Activated CD4-positive, alpha-beta T cell treated with anti-CD3 and anti-CD28 coated beads, Interleukin-2, amount 10 ng/mL, durations not matched to agents 7 days and 5 days (primary cell): ENCODE measurements at places on chromosomes 3 and 15. TPM values are rescaled to one million over a fixed set of nuclear protein-coding genes. Genes with fewer than 3 reads are reported as not detected.

GRCh38 chr3:59540696-59541095 is 490.9 kb upstream of the CFAP20DC start:
- H3K4me1 ChIP-seq, result peaks cover 36% of the 10 kb centered on the region
- H3K27me3 ChIP-seq, result no peaks in the 10 kb centered on the region
- no peaks in the 10 kb centered on the region for H3K36me3 ChIP-seq
- no peak for DNase-seq
- no peak overlapping the region for H3K4me3 ChIP-seq

DNA sequence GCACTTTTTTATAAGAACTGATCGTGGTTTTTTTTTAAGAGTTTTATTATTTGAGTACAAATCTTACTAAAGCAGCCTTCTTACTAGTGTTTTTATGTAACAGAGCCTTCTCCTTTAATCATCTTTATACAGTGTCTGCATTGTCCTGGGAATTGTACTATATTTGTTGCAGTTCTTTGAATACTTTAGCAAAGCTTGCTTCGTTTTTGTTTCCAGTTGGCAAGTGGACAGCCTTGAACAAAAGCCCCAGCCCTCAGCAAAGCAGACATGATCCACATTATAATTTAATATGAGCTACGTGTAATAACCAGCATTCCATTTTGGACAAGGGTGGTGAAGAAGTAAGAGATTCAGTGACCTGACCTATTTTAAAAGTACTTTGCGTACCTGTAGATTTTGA is 112.2 kb upstream of the FLNB start:
- H3K27me3 ChIP-seq, result no peaks in the 10 kb centered on the region
- H3K4me3 ChIP-seq, result no peak overlapping the region
- no peak for DNase-seq
- peaks cover 10% of the 10 kb centered on the region for H3K36me3 ChIP-seq
- H3K27ac ChIP-seq, result no peak overlapping the region

- peaks cover 64% of the 10 kb centered on the region for H3K4me1 ChIP-seq
- H3K36me3 ChIP-seq, result peaks cover 66% of the 10 kb centered on the region
- no peak overlapping the region for H3K27ac ChIP-seq
- H3K27me3 ChIP-seq, result no peaks in the 10 kb centered on the region
- no peak overlapping the region for H3K4me3 ChIP-seq
Observed at GRCh38 chr15:74621546-74621920, 5.9 kb downstream of the CLK3 start.

GRCh38 chr3:144923046-144923775 is 951.6 kb downstream of the DIPK2A start:
- DNase-seq, result no peak
- H3K27ac ChIP-seq, result no peak overlapping the region
- H3K27me3 ChIP-seq, result no peaks in the 10 kb centered on the region
- no peak overlapping the region for H3K4me3 ChIP-seq
- no peaks in the 10 kb centered on the region for H3K36me3 ChIP-seq

GRCh38 chr15:60840306-60840702 is 361.4 kb upstream of the ICE2 start:
- H3K27me3 ChIP-seq, result peaks cover 30% of the 10 kb centered on the region
- H3K4me1 ChIP-seq, result peaks cover 66% of the 10 kb centered on the region
- DNase-seq, result no peak
- H3K4me3 ChIP-seq, result peak overlapping the region; percentile 71
- peaks cover 7% of the 10 kb centered on the region for H3K36me3 ChIP-seq

GRCh38 chr3:172208586-172209332 is 169.4 kb downstream of the FNDC3B start:
- H3K27ac ChIP-seq, result no peak overlapping the region
- no peak overlapping the region for H3K4me3 ChIP-seq

DNA sequence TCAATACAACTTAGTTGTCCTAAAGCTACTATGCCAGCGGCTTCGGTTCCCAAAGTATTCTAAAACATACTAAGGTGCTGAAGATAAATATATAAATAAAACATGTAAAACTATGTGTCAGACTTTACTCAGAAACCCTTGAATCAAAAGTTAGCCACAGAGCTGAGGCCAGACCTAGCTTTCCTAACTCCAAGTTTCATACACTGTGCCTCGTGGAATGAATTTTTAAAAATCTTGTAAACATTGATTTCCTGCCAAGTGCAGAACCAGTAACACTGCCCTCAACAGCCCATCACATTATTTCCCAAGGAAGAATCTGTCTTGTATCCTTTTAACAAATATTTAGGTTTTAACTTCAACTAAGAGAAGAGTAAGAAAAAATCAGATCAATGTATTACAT is 36.4 kb downstream of the TAMM41 start:
- no peak for DNase-seq
- H3K27ac ChIP-seq, result no peak overlapping the region
- H3K4me3 ChIP-seq, result no peak overlapping the region
- peaks cover 4% of the 10 kb centered on the region for H3K4me1 ChIP-seq
- no peaks in the 10 kb centered on the region for H3K27me3 ChIP-seq

DNA sequence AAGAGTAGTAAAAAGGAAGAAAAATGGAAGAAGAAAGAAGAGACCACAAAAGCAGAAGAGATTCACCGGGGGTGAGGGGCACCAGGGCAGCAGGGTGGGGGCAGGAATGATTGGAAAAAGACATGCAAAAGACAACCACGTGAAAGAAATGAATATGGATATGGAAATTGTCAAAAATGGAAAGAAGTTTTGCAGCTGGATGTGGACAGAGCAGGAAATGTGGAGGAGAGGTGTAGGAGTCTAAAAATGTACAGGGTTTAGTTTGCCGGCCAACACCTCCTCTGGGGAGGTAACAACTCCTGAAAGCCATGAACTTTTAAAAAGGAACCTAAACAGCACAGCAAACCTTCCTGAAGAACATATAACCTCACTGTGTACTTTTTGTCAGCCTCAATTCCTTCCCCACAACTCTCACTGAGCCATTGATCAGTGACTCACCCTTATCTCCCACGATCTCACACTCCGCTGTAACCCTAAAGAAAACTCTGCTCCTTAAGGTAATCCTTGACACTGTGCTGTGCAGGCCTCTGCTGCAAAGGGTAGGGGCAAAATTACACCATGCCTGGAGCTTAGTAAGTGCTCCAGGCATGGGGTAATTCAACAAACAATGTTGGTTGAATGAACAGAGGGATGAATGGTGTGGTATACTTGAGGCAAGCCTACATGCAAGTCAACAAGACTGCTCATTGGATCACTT is 100.2 kb upstream of the BOC start:
- H3K27ac ChIP-seq, result no peak overlapping the region
- H3K36me3 ChIP-seq, result no peaks in the 10 kb centered on the region
- H3K27me3 ChIP-seq, result no peaks in the 10 kb centered on the region
- no peak overlapping the region for H3K4me3 ChIP-seq

DNA sequence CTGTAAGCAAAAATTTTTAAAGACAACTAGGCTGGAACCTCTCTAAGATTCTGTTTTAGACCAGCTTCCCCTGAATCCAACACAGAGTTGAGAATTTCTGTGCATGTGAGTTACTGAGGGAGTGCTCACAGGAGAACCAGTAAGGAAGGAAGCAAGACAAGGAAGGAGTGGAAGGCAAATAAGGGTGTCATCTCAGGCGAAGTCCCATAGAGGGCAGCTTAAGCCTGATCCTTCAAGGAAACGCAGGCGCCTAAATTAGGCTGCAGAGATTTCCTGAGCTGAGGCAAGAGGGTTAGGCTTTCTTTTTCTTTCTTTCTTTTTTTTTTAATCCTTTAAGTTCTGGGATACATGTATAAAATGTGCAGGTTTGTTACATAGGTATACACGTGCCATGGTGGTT is 36.2 kb upstream of the COL6A6 start:
- H3K27ac ChIP-seq, result no peak overlapping the region
- H3K36me3 ChIP-seq, result no peaks in the 10 kb centered on the region
- H3K27me3 ChIP-seq, result peaks cover 5% of the 10 kb centered on the region
- no peak for DNase-seq

GRCh38 chr3:32508711-32509110 is 6.1 kb upstream of the CMTM6 start:
- H3K4me1 ChIP-seq, result peaks cover 3% of the 10 kb centered on the region
- no peaks in the 10 kb centered on the region for H3K36me3 ChIP-seq
- no peak for DNase-seq
- H3K27ac ChIP-seq, result no peak overlapping the region
- peaks cover 5% of the 10 kb centered on the region for H3K27me3 ChIP-seq
- no peak overlapping the region for H3K4me3 ChIP-seq

GRCh38 chr3:166799-167198 is 29.8 kb upstream of the CHL1 start:
- no peaks in the 10 kb centered on the region for H3K4me1 ChIP-seq
- no peaks in the 10 kb centered on the region for H3K27me3 ChIP-seq
- no peaks in the 10 kb centered on the region for H3K36me3 ChIP-seq
- no peak overlapping the region for H3K4me3 ChIP-seq
- no peak for DNase-seq
- H3K27ac ChIP-seq, result no peak overlapping the region

- peaks cover 18% of the 10 kb centered on the region for H3K27me3 ChIP-seq
- H3K36me3 ChIP-seq, result no peaks in the 10 kb centered on the region
- H3K27ac ChIP-seq, result no peak overlapping the region
- no peak overlapping the region for H3K4me3 ChIP-seq
- H3K4me1 ChIP-seq, result peaks cover 6% of the 10 kb centered on the region
Observed at GRCh38 chr15:31079519-31079918, 22.0 kb downstream of the TRPM1 start.

DNA sequence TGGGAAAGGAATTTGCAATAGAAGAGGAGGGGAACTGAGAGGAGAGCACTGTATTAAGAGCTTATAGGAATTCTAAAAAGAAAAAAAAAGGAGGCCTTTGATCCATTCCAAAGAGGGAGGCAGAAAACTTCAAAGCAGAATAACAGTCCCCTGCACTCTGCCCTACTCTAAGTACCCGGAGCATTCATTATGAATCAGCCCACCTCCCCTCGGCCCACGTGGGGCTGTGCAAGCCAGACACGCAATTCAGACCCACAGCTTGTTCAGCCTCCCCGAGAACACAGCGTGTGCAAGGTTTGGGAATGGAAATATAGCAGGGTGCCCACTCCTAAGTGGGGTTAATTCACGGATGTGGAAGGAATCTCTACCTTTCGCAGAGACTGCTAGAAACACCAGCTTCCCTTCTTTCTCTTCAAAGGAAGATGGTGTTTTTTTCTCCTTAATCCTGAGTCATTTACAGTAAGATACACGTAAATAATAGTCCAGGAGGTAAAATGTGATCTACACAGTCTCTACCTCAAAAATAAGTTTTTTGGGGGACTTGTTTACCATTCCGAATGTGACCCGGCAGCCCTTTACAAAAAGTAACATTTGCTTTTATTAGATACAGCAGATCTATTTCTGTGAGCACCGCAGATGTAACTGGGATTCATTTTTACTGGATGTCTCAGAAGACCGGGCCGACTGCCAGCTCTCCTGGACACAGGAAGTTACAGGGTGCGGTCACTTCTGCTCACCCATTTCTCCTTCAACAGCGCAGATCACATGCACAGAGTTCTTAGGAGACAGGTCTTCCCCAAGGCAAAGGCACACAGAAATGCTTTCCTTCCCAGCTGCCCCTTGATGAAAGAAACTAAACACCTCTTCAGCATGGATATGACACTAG is 768.5 kb upstream of the CFAP20DC start:
- no peak overlapping the region for H3K4me3 ChIP-seq
- peak overlapping the region; percentile 59 for H3K27ac ChIP-seq
- H3K4me1 ChIP-seq, result peaks cover 5% of the 10 kb centered on the region
- no peak for DNase-seq

GRCh38 chr3:13886593-13887129 is 6.8 kb upstream of the WNT7A start:
- peak; percentile 2 for DNase-seq
- H3K4me1 ChIP-seq, result peaks cover 36% of the 10 kb centered on the region
- H3K4me3 ChIP-seq, result no peak overlapping the region
- H3K27ac ChIP-seq, result no peak overlapping the region
- peaks cover 8% of the 10 kb centered on the region for H3K36me3 ChIP-seq

DNA sequence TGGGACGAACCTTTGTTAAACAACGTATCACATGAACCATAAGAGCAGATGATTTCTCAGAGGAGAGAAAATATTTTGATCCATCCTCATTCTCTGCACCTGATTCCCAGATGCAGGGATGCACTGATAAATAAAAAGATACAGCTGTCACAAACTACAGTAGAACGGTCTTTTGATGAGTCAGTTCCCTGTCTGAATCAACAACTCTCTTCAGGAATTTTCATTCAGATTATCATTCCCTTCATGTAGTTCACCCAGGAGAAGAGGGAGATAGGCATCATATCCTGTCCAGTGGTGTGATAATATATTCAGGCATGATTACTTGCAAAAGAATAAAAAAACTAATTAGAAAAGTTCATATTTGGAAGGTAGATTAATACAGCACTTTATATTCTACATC is 521.5 kb downstream of the PYDC2 start:
- H3K36me3 ChIP-seq, result no peaks in the 10 kb centered on the region
- H3K27me3 ChIP-seq, result no peaks in the 10 kb centered on the region
- no peak overlapping the region for H3K27ac ChIP-seq

- H3K36me3 ChIP-seq, result no peaks in the 10 kb centered on the region
- DNase-seq, result no peak
- H3K27me3 ChIP-seq, result peaks cover 4% of the 10 kb centered on the region
- H3K4me3 ChIP-seq, result no peak overlapping the region
- no peak overlapping the region for H3K27ac ChIP-seq
- H3K4me1 ChIP-seq, result no peaks in the 10 kb centered on the region
Observed at GRCh38 chr15:38768970-38769369, 204.4 kb upstream of the RASGRP1 start.

DNA sequence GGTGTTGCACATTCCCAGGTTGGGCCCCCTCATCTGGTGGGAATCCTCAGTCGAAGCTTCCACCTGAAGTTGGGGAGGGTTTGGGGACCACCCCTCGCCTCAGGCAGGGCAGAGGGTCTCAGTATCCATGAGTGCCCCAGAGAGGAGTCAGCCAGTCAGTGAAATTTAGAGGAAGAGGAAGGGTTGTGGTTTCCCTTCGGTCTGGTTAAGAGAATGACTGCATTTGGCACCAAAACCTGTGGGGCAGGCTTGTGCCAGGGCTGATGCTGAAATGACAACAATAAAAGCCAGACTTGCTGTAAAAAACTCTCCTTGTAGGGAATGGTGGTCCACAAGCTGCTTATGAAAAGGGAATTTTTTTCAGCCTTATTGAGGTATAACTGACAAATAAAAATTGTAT is 22.6 kb downstream of the LMCD1 start:
- peaks cover 13% of the 10 kb centered on the region for H3K4me1 ChIP-seq
- H3K4me3 ChIP-seq, result no peak overlapping the region
- H3K27me3 ChIP-seq, result no peaks in the 10 kb centered on the region
- H3K27ac ChIP-seq, result no peak overlapping the region
- no peak for DNase-seq

GRCh38 chr3:151768393-151768930 is 34.7 kb downstream of the AADACL2 start:
- H3K4me3 ChIP-seq, result no peak overlapping the region
- no peaks in the 10 kb centered on the region for H3K36me3 ChIP-seq
- no peak for DNase-seq
- H3K4me1 ChIP-seq, result no peaks in the 10 kb centered on the region

SCN11A gene
- 0.05 TPM for total RNA-seq

TRPM7 gene
- 44.2 TPM for total RNA-seq

C3orf52 gene
- total RNA-seq, result 9.5 TPM

CLEC3B gene
- 0.30 TPM for total RNA-seq

LAMB2 gene
- total RNA-seq, result not detected

GOLGA8J gene
- not detected for total RNA-seq

CCK gene
- not detected for total RNA-seq

RAP2B gene
- 23.7 TPM for total RNA-seq

HTR3E gene
- not detected for total RNA-seq

CHST13 gene
- total RNA-seq, result not detected

MESP2 gene
- not detected for total RNA-seq
